ENCODE measurements at places on chromosomes 12 and 14.
A peak's percentile ranks its signal among the peaks of the same experiment; 100 is the strongest.

- DNase-seq = no peak
These were observed 217.7 kb upstream of the PDZRN4 start for GRCh38 chr12:40970320-40970907.

DNA sequence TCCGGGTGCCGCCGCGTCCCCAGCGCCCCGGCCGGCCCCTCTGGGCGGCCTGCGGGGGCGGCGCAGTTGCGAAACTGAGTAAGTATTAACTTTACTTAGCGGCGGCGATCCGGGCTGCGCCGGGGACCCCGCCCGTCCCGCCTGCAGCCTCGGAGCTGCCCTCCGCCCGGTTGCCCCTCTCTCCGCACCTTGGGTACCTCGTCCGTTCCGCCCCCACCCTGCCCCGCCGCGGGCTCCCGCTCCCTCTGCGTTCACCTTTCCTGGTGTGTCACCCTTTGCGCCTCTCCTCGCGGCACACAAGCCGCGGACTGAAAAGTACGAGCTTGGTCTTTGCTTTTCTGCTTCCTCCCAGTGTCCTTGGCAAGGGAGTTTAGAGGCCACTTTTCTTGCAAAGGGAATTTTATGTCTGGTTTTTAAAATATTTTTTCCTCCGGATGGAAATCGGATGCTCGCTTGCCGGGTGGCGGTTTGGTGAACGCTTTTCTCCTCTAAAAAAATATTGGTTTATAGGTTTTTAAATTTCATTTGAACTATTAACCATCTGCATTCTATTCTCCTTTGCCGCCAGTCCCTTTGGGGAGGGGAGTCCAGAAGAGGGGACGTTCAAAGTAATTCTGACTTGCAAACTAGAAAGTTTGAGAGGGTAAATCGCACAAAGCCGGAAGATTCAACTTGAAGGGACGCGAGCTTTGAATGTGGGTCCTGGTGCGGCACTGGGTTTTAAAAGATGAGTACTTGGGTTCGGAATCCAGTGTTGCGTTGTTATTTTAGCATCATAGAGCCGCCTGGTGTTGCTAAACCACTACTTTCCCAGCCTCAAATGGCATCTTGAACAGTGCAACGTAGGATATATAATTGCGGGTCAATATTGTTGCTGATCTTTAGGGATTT, 834 bp downstream of the RASSF8 start:
- peak; percentile 24 for DNase-seq

DNA sequence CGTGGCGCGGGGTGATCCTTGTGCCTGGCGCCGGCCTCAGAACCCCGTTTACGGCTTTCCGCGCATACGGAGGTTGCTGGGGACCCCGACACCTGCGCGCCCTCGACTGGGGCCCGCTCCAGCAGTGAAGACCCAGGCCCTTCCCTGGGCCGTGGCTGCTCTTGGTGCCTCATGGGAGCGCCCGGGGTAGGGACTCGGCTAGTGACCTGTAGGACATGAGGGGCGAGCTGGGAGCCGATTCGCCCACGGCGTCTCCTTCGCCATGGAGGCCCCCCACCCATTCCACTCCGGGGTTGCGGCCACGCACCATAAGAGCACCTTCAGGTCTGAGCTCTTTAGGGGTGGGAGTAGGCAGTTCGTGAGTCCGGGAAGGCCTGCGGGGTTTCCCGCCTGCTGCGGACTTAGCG, 14.2 kb upstream of the PAX9 start:
- no peak for DNase-seq

- no peak for DNase-seq
These were observed 34.2 kb downstream of the ZCRB1 start for GRCh38 chr12:42291680-42292079.

- no peak for DNase-seq
These were observed 213.5 kb upstream of the KRR1 start for GRCh38 chr12:75724928-75725312.

- no peak for DNase-seq
These were observed 216.2 kb downstream of the ZFP36L1 start for GRCh38 chr14:68576496-68577244.

DNA sequence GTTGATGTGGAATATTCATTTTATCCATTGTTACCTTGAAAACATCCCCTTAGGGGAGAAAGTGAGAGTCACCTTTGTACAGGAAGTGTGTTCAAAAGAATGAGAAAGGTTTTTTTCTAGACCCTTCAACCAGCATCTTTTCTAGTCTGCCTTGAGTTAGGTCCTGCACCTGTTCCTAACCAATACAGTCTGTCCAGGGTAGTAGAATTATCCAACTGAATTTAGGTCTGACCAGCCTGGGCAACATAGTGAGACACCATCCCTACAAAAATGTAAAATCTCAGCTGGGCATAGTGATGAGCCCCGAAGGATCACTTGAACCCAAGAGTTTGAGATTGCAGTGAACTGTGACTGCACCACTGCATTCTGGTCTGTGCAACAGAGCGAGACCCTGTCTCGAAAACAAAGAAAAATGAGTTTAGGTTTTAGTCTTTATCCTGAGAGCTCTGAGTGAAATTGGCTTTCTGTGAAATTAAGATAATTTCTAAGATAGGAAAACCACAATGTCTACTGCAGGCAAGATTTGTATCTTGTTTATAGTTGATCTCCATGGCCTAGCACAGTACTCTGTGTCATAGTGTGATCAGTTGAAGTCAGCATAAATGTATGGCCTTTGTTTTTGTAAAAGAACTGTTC, 25.2 kb downstream of the ARHGAP5 start:
- DNase-seq = no peak

GRCh38 chr14:35123388-35123703, 994 bp downstream of the PRORP start:
- no peak for DNase-seq

GRCh38 chr12:1919284-1919683, 832 bp upstream of the CACNA2D4 start:
- DNase-seq = no peak

- no peak for DNase-seq
These were observed 33.5 kb downstream of the JDP2 start for GRCh38 chr14:75461303-75461702.

DNA sequence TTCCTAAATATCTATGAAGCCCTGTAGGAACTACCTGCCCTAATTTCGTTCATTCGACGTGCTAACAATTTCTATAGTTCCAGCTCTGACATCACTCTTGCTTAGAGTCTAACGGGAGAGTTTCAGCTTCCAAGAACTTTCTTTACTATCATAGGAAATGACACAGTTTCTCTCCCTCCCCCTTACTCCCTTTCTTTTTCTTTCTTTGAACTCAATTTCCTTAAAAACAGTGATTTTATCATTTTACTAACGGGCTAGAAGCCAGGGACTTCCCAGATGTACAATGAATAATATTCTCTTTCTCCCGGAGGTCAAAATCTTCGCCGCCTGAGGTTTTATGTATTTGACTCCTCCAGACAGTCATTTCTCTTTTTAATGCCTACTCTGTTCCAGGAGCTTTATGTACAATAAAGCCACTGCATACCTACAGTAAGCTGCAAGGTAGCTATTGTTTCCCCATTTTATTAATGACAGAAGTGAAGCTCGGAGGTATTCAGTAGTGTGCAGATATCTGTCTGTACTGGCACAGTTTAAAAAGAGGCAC, 15.7 kb downstream of the SMCO2 start:
- DNase-seq = no peak

DNA sequence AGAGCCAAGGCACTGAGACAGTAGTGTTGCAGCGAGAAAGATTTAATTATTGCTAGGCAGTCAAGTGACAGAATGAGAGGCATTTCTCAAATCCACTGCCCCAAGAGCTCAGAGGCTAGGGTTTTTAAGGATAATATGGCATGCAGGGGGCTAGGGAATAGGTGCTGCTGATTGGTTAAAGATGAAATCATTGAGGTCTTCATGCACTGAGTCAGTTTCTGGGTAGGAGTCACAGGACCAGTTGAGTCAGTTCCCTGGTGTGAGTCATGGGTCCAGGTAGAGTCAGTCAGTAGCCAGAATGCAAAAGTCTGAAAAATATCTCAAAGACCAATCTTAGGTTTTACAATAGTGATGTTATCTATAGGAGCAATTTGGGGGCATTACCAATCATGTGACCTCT, 323.8 kb downstream of the RGS6 start:
- DNase-seq = no peak

DNA sequence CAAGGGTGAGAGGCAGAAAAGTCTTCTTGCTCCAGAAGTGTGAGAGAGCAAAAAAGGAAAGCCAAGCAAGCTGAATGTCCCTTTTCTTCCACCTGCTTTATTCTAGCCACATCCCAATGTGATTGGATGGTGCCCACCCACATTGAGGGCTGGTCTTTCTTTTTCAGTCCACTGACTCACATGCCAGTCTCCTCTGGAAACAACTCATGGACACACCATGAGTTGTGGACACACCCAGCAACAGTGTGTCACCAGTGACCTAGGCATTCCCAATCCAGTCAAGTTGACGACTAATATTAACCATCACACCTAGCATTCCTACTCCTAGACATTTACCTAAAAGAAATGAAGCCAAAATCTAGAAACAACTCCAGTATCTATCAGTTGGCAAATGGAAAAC, 7.2 kb upstream of the DICER1 start:
- DNase-seq = no peak

DNA sequence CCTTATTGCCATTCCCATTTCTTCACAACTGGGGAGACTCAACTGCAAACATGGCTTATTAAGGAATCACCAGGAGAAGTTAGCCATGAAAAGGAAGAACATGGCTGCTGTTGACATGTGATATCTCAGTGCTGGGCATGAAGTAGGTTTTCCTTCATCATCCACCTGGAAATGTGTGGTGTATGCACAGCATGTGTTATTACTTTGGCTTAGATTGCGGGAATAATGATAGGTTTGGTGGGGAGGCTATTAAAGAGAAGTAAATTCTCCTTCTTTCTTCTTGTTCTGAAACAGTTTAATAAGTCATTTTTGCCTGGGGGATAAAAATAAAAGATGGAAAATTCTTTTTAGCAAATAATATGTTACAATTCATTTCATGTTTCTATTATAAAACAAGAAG, 23.7 kb upstream of the CLEC14A start:
- no peak for DNase-seq

- DNase-seq = no peak
These were observed 75.6 kb downstream of the ESR2 start for GRCh38 chr14:64218344-64219240.

DNA sequence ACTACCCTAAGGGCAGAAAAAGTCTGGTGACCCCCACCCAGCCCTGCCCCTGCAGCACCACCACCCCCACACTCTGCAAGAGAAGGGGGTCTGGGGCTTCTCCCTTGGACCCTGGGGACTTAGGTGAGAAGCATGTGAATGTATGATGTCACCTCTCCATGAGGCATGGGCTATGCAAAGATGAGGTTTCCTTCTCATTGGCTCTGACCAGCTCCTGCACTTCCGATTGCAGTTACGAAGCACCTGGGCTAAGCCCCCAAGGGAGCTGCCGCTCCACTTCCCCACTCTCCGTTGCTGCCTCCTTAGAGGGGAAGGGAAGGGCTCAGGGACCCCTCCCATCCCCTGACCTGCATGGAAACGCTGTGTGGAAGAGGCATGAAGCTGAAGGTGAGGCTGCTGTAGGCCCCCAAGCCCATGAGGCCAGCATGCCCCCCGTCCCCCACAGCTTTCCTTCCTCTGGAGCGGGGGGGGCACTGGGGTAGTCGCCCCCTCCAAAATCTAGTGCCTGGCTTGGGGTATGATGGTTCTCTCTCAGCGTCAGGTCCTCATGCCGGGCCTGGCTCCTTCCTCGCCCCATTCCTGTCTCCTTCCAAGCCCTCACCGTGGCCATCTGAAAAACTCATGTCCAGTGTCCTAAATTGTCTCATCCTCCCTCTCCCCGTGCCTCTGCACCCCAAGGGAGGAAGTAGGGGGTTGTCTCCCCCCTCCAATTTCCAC, 5.5 kb upstream of the DDX23 start:
- DNase-seq = no peak

GRCh38 chr12:106736051-106736957, 38.2 kb upstream of the RIC8B start:
- DNase-seq = no peak

- DNase-seq = no peak
These were observed 4.6 kb downstream of the APPL2 start for GRCh38 chr12:105231396-105231795.

DNA sequence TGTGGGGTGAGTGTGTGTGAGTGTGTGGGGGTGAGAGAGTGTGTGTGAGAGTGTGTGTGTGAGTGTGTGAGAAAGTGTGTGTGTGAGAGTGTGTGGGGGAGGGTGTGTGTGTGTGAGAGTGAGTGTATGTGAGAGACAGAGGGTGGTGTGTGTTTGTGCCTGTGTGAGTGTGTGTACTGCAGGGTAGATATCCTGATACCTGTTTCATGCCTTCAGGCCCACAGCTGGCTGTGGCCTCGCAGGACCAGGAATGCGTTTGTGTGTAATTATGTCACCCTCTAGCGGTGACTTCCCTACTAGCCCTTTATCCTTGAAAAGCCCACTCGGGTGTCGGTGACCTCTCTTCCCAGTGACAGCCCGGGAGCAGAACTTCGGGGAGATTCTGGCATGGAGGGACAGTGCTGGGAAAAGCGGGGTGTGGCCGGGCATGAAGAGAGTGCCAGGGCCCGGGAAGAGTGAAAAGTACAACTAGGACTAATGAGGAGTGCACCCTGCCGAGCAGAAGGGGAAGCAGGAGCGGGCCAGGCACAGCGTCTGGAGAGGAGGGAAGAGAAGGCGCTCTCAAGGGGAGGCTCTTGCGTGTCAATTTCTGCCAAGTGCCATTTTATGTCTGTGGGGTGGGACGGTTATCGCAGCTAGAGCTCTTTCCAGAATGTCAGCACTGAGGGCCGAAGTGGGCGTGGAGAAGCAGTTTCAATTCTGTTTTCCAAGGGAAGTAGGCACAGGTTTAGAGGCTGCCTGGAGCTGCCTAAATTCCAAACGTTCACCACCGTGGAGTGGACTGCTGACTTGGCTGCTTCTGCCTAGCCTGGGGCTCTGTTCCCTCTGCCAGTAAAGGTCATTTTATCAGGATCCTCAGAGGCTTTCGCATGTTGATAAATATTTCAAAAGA, 11.0 kb upstream of the FBXL14 start:
- peak; percentile 57 for DNase-seq
